NCI-H446 (cell line): ENCODE measurements at places on chromosomes 12 and 14.
A peak's percentile ranks its signal among the peaks of the same experiment; 100 is the strongest.

GRCh38 chr12:11862798-11863197 is 207.9 kb upstream of the BCL2L14 start:
- no peak for DNase-seq

- no peak for DNase-seq
These were observed 12.7 kb downstream of the BDKRB1 start for GRCh38 chr14:96268431-96269358.

GRCh38 chr12:13784504-13784903 is 196.9 kb downstream of the GRIN2B start:
- peak; percentile 35 for DNase-seq

DNA sequence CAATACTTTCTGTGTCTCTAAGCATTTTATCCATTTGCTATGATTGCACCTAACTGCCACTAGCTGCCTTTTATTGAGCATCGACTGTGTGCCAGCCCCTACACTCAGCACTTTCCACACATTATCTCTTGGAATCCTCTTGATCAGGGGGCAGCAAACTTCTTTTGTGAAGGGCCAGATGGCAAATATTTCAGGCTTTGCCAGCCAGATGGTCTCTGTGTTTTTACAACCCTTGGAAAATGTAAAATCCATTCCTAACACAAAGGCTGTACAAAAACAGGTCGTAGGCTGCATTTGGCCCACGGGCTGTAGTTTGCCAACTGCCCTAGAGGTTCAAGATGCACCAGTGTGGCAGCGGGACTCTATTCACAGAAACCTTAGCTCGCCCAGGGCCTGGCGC is 19.5 kb downstream of the FOXN4 start:
- peak; percentile 79 for DNase-seq

GRCh38 chr14:105917933-105918436 is 391.6 kb downstream of the TMEM121 start:
- DNase-seq = no peak

DNA sequence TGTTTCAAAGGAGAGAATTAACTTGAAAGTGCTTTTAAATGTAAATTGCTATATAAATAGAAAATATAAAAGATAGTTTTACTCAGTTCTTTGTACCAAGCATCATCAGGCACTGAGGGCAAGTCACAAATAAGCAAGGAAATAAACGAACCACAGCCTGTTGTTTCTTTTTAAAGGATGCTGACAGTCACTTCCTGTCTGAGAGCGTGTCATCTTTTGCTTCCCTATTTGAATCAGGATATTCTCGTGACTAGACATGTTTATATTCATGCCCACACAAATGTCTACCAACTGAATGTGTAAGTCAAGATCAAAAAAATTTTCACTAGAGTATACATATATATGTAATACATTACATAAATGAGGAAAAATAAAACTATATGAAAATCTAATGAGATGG is 31.4 kb upstream of the SLC2A13 start:
- no peak for DNase-seq

DNA sequence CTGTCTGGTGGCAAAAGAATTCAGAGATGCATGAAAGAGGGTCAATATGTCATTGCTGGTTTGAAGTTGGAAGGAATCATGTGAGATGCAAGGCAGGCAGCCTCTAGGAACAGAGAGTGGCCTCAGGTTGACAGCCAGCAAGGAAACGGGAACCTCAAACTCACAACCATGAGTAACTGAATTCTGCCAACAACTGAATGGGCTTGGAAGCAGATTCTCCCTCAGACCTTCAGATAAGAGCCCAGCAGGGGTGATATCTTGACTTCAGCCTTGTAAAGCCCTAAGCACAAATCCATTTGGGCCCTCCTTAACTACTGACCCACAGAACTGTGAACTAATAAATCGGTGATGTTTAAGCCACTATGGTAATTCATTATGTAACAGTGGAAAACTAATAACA is 35.8 kb downstream of the USP15 start:
- no peak for DNase-seq

DNA sequence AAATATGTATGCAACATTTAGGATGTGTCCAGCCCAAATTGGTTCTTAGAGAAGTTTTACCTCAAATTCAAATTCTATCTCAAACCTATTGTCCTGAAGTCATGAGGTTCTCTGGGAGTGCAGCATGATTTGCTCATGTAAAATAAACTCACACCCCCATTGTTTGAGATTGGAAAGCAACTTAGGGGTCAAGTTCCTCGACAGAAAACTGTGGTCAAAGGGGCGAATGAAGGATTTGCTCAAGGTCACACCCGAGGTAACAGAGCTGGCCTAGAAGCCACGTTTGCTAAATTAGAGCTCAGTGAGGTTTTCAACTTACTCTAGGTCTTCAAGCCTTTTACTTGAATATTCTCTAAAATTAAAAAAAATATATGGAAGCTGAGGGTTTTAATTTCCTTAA is 197.7 kb upstream of the GZMB start:
- DNase-seq = no peak

GRCh38 chr14:104593241-104593701 is 11.3 kb downstream of the TMEM179 start:
- DNase-seq = no peak

GRCh38 chr12:128644664-128645296 is 179.0 kb downstream of the SLC15A4 start:
- no peak for DNase-seq

GRCh38 chr12:6832125-6832524 is 3.9 kb downstream of the P3H3 start:
- DNase-seq = no peak

DNA sequence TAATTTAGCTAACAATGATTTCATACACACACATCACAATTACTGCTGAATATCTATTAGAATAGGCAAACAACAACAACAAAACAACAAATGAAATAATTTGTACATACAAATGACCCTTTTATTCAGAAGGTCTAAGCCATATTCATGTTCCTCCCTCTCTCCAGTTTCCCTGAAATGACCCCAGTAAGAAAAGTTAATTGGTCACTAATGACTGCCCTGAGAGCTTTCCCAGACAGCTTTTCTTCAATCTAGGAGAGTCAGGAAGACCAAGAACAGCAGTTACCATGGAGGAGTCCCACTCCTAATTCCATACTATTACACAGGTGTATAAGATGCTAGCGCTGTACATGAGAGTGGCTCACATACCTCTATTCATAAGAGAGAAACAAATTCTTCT is 121.2 kb upstream of the GRIP1 start:
- no peak for DNase-seq

DNA sequence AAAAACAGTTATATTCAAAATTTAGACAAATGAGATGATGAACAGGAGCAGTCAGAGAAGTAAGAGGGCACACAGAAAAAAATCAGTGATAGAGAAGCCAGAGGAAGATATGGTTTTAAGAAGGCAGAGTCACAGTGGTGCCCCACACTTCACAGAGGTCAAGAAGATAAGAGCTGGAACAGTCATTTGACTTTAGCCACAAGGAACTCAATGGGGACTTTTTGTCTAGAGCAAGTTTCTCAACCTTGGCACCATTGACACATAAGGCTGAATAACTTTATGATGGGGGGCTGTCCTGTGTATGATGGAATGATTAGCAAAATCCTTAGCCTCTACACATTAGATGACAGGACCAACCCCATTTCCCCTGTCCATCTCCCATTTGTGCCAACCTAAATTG is 172.8 kb upstream of the PLEKHG7 start:
- DNase-seq = no peak

- no peak for DNase-seq
These were observed 291.7 kb upstream of the FKBP4 start for GRCh38 chr12:2503036-2503435.

DNA sequence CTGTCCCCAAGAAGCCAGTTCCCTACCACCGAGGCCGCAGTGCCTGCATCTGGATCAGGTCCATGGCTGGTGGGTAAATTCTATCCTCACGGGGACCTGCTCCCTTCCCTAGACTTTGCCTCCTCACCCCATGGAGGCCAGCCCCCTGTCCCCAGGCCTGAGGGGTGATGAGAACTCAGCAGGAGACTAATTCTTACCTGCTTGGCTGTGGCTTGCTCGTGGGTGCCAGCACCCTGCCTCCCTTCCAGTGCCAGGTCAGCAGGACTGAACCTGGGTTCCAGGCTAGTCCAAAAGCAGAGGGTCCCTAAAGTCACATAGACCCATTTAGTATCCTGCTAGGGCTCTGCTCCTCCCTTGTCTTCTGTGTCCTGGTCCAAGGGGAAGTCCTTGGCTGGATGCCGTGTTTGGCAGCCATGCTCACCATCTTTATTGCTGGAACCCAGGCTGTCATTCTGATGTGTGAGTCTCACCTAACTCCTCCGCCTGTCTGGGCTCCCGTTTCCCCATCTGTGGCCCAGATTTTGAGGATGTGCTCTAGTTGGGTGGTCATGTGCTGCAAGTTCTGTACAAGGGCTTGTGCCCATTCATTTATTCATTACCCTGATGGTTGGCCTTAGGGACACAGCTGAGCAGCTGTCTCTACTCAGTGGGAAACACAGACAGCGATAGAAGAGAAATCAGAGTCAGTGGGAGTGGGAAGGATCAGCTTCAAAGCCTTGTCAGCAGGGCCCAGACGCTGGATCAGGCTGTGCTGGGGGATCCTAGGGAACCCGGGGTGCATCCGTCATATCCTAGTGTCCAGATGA is 949 bp downstream of the PLBD2 start:
- DNase-seq = peak; percentile 63

DNA sequence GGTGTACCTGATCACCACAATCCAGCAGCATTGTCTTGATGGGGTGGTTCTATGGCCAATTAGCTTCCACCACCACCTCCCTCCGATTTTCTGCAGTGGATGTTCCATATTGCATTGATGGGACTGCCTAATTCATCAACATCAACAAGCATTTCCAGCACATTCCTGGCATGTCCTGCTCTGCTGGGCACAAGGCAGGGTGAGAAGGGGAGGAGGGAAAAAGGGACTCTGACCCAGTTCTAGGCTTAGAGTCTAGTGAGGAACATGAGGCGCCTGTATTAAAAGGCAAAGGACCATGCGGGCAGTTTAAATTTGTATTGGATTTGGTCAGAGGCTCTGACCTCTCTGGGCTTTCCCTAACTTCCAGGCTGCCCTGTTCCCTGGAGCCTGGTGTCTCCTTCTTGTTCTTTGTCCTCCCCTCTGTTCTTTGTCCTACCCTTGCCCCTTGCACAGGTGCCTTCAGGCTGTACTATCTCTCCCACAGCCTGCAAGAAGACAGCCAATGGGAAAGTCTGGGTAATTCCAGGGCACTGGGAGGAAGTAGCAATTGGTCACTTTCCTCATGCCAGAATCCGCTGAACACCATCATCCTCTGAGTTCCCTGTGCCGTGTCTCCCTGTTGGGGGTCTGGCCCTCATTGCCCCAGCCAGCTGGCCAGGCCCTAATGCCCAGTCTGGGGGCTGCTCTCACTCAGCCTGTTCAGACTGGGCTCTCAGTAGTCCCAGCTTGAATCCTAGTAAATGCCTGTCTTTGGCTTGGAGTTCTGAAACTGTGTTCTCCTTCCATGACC is 43.3 kb downstream of the TSPAN11 start:
- DNase-seq = no peak

DNA sequence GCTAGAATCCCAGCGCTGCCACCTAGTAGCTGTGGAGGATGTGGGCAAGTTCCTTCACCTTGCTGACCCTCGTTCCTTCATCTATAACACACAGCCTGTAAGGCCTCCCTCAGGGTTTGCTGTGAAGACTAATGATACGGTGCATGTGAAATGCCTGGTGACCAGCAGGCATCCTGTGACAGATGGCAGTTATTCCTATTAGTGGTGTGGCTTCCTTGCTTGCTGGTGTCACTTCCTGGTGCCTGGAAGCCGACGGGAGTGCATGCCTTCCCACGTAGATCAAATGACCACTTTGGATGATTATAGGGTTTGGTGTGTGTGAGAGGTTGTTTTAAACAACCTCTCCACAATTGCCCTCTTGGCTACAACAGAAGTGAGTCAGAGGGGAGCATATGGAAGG is 894.9 kb downstream of the VRK1 start:
- no peak for DNase-seq

DNA sequence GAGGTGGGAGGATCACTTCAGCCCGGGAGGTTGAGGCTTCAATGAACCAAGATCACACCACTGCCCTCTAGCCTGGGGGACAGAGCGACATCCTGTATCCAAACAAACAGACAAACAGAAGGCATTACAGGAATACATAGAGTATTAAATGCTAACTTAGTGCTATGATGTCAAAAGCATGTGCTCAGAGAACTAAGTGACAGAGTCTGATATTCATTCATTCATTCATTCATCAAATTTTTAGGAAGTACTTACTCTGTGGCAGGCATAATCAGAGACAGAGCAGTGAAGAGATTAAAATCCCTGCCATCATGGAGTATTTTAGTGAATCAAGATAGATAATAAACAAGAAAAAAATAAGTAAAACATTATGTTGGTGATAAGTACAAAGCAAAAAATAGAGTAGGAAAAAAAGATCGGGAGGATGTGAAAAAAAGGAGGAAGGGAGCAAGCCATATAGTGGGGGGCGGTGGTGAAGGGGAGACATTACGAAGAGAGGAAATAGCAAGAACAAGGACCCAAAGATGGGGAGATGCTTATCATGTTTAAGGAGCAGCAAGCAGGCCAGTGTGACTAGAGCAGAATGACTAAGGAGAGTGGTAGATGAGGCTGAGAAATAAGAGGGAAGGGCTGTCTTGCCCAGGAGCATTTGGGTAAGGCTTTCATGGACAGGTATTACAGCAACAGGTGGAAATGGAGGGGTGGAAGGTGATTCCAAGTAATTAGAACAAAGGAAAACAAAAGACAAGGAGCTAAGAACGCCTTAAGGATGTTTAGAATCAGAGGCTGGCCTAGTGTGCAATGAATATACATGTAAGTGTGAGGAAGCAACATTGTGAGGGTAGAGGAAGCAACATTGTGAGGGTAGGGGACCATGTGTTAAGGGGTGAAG is 2.8 kb downstream of the MAP4K5 start:
- no peak for DNase-seq

DNA sequence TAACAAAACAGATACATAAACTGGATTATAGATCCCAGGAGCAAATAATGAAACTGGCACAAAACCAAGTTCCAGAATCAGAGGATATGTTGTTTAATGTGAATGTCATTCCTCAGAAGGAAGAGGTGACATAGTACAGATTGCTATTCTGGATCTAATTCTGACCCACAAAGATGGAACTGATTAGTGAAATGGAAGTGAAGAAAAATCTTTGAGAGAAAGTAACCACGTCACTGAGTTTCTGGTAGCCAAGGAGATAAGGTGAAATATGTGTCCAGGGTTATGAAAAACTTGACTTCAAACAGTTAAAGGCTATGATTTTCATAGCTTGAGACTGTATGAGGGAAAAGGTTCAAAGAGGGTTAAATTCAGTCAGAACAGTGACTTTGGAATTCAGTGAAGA is 8.3 kb downstream of the OR10AD1 start:
- DNase-seq = no peak

DNA sequence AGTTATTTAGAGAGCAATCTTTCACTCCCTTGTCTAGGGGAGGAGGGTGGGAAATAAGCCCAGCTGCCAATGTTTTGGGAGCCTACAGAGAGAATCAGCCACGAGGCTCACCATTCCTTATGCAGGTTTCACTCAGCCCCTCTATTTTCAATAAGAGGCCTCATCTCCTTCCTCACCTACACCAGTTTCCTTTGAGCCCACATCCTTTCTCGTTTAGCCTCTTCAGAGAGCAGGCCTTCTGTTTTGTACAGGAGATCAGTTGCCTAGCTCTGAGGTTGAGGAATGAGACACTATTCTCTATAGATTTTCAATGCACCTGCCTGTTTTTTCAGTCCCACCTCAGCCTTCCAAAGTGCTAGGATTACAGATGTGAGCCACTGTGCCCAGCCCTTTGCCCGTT is 17.9 kb downstream of the SNAPC1 start:
- DNase-seq = no peak

GRCh38 chr14:102980409-102980810 is 57.9 kb downstream of the AMN start:
- no peak for DNase-seq
